CD4-positive, alpha-beta T cell treated with Interleukin-2 at 100 ng/mL for 4 hours (primary cell): ENCODE measurements at places on chromosomes 6 and 20.

- no peak for DNase-seq
Measured at GRCh38 chr6:41596096-41596685, 42.1 kb upstream of the MDFI start.

DNA sequence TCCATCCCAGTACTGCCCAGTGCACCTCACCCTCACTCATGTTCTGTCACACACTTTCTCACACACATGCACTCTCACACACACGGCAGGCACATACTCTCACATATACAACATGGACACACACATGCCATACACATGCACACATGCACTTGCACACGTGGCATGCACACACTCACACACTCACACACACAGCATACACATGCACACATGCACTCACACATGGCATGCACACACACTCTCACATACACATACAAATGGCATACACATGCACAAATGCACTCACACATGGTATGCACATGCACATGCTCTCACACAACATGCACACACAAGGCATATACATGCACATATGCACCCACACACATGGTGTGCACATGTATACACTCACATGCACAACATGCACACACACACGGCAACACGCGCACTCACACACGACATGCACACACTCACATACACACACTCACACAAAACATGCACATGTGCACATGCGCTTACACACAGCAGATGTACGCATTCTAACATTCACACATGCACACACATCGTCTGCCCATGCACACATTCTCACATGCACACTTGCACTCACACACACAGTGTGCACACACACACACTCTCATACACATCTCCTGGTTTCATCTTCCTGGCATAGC is 131.7 kb upstream of the THBS2 start:
- DNase-seq = no peak

DNA sequence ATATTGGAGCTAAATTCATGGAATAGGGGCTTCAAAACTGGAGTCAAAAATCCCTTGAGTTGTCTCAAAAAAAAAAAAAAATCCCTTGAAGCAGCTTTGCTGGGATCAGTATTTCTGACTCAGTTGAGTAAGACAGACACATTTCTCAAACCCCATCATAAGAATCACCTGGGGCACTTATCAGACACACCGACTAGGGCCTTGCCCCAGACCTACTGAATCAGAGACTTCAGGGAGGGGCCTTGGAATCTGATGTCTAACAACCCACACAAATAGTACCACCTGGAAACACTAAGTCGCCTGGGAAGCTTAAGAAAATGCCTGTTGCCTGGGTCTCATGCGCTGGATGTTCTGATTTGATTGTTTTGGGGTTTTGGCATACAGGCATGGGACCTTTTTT is 44.9 kb upstream of the RNF144B start:
- DNase-seq = no peak

- DNase-seq = no peak
Measured at GRCh38 chr20:49993301-49993751, 10.5 kb downstream of the SNAI1 start.

DNA sequence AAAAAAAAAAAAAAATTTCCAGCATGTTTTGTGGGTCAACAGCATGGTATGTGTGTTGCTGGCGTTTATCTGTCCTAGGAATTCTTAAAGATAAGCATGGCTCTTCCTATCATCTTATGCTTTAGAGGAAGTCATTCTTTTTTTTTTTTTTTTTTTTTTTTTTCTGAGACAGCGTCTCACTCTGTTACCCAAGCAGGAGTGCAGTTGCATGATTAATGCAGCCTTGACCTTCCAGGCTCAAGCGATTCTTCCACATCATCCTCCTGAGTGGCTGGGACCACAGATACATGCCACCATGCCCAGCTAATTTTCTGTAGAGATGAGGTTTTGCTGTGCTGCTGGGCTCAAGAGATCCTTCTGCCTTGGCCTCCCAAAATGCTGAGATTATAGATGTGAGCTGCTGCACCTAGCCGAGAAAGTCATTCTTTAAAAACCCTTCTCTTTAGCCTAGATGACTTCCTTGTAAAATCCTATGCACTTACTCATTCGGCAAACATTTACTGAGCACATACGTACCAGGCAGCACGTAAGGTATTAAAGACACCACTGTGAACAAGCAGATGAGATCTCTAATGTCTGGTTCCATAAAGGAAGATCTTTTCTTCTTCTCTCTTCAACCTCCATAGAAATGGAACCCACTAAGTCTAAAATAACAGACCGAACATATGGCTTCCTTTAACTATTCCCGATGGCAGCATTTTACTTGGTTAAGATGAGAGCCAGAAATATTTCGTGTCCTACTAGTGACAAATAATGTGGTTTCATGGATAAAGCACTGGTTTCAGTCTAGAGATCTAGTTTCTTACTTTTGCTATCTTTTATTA is 122.4 kb downstream of the RIN2 start:
- DNase-seq = no peak

- DNase-seq = no peak
Measured at GRCh38 chr6:2257363-2257762, 12.0 kb upstream of the GMDS start.

GRCh38 chr6:104404377-104404776 is 455.3 kb downstream of the HACE1 start:
- DNase-seq = no peak

- no peak for DNase-seq
Measured at GRCh38 chr6:349491-349921, 42.0 kb upstream of the IRF4 start.

DNA sequence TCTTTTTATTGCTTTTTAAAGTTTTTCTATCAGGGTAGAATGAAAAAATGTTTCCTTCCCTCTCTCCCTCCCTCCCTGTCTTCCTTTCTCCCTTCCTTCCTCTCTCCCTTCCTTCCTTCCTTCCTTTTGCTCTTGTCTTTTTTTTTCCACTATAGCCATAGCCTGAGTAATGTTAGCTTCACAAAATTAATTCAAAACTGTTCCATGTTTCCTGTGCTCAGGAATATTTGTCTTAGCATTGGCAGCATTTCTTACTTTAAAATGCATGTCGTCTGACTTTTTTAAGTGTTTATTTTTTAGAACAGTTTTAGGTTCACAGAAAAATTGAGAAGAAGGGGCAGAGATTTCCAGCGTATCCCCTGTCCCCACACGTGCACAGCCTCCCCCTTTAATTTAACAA is 730.8 kb upstream of the CITED2 start:
- DNase-seq = no peak

- DNase-seq = no peak
Measured at GRCh38 chr20:34269996-34270627, 28.9 kb downstream of the ASIP start.

- DNase-seq = no peak
Measured at GRCh38 chr6:34146021-34146782, at the start of gene GRM4. Gene GRM4 (minus strand): TSS chr6:34146087. CDS start chr6:34133496, 12,591 bp downstream.

GRCh38 chr20:58822748-58823730 is 27.7 kb downstream of the GNAS-AS1 start:
- DNase-seq = no peak

DNA sequence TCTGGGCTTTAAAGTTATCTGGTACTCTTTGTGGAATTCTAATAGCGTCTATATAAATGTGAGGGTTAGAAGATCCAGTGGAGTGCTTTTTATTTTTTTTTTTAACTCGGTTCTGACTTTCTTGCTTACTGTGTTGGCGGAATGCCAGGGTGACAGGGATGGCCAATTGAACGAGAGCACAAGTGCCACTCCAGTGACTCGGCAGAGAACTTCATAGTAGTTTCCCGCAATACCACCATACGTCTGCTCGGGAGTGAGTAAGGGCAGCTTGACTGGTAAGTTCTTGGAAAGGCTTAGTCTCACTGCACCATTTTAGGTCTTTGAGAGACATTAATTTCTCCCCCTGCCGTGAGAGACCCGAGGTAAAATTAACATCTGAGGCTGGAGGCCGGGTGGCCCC is 49.4 kb upstream of the TULP1 start:
- no peak for DNase-seq

DNA sequence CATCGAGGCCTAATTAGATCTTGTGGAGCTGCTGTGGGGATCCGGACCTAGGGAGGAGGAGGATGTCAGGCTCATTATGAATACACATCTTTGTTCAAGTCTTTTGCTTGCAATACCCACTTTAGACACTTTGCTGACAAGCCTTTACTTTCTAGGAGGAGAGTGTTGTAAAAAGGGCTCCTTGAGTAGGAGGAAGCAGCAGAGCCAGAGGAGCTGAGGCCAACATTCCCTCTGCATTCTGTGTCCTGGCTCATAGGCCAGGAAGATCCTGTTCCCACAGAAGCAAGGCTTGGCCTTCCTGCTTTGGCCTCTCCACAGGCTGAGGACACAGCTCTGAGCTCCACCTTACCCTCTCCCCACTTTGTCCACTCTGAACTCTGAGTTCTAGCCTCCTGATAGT is 67.1 kb downstream of the TPD52L1 start:
- DNase-seq = no peak

GRCh38 chr6:52293067-52293466 is 8.5 kb upstream of the MCM3 start:
- no peak for DNase-seq
